Tongue (tissue), 3 donors: ENCODE measurements at places on chromosomes 2 and 18. TPM values are rescaled to one million over a fixed set of nuclear protein-coding genes. Genes with fewer than 3 reads are reported as not detected.

- DNase-seq: no peak
Measured at GRCh38 chr2:120774557-120775160, 39.0 kb downstream of the GLI2 start.

- DNase-seq: no peak
Measured at GRCh38 chr2:123040506-123040905, 984.6 kb upstream of the CNTNAP5 start.

- DNase-seq: no peak
Measured at GRCh38 chr2:62304429-62305417, 108.8 kb downstream of the B3GNT2 start.

DNA sequence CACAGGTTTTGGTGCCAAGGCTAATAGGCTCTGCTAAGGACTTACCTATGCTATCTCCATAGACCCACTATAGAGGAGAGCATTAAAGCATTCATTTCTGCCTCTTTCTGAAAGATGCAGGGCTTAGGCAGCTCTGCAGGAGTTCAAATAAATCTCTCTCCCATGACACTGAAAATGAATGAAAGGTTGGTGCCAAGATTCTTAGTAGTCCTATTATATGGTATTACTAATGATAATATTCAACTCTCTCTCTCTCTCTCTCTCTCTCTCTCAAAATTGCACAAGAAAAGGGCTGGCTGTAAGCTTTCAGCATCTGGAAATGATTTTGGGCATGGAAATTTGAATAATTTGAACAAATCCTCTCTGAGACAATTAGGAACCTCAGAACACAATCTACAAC is 433.7 kb downstream of the MBD2 start:
- no peak for DNase-seq

- DNase-seq: no peak
Measured at GRCh38 chr2:101188683-101189405, 37.7 kb upstream of the TBC1D8 start.

- peak; percentile 97 for DNase-seq
Measured at GRCh38 chr2:237726401-237726830, 72.2 kb upstream of the RBM44 start.

DNA sequence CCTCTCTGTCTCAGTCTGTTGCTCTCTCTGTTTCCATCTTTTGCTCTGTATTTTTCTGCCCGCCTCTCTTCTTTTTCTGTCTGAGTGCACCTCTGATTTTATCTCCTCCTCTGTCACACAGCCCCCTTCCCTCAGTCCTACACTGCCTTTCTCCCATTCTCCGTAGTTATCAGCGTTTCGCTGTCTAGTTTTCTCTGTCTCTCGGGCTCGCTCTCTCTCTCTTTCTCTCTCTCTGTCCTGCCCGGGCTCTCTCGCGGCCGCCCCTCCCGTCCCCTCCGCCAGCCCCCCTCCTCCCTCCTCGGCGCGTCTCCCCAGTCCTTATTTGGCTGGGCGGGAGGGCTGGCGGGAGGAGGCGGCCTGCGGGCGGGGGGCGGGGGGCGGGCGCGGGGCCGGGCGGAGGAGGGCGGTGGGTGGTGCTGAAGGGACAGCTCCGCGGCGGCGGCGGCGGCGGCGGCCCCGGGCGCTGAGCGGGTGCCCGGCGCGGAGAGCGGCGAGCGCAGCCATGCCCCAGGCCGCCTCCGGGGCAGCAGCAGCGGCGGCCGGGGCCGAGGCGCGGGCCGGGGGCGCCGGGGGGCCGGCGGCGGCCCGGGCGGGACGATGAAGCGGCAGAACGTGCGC is at the start of gene KCNK3:
TSS of gene KCNK3 (plus strand) at position 444 of the 618 bp plus-strand sequence. CDS start at position 598, 154 bp downstream.
- DNase-seq: peak; percentile 81

GRCh38 chr2:222303828-222304736 is 5.3 kb upstream of the PAX3 start:
- no peak for DNase-seq

Gene SCLY
- total RNA-seq: 21.2 TPM

Gene CCDC150
- 2.4 TPM for total RNA-seq

Gene PLCD4
- 31.0 TPM for total RNA-seq

Gene TEKT4
- total RNA-seq: not detected
